ENCODE measurements at places on chromosomes 6 and 20.

- DNase-seq = no peak
These were observed 202.6 kb downstream of the NFATC2 start for GRCh38 chr20:51339721-51340450.

- no peak for DNase-seq
These were observed 9.1 kb downstream of the EBF4 start for GRCh38 chr20:2701671-2702081.

DNA sequence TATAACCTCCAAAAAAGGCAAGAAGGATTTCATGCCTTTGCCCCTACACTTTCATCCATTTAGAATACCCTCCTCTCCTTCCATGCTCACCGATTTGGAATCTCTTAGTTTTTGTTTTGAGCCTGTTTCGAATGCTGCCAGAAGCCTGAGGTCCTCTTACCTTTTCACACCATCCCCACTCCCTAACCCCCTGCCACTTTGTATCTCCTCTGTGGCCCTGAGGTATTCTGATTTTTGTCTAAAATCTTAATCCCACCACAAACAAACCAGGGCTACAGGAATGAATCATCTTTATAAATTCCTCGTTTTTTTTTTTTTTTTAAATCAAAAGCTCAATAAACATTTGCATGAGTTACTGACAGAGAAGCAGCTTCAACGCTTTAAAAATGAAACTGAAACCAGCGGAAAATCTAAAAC, 1.6 kb upstream of the RPS12 start:
- no peak for DNase-seq

DNA sequence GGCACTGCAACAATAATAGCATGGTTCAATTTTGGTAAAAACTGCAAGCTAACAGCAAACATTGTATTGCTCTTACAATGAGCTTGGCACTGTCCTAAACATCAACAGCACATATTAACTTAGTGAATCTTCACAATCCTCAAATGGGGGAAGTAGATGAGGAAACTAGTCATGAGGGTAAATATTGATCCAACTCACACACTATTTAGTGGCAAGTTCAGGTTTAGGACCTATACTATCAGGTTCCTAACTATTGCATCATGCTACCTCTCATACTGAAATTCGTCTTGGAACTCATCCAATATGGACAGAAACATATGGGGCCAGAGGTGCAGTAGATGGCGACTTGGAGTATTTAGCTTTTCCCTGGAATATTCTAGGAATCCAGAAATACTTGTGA, 34.2 kb downstream of the FKBP1C start:
- no peak for DNase-seq

- no peak for DNase-seq
These were observed 40.7 kb upstream of the UBR2 start for GRCh38 chr6:42522942-42523814.

GRCh38 chr6:114121913-114122662, 151.1 kb upstream of the HDAC2 start:
- no peak for DNase-seq

GRCh38 chr6:156807028-156807427, 29.9 kb downstream of the ARID1B start:
- DNase-seq = no peak

DNA sequence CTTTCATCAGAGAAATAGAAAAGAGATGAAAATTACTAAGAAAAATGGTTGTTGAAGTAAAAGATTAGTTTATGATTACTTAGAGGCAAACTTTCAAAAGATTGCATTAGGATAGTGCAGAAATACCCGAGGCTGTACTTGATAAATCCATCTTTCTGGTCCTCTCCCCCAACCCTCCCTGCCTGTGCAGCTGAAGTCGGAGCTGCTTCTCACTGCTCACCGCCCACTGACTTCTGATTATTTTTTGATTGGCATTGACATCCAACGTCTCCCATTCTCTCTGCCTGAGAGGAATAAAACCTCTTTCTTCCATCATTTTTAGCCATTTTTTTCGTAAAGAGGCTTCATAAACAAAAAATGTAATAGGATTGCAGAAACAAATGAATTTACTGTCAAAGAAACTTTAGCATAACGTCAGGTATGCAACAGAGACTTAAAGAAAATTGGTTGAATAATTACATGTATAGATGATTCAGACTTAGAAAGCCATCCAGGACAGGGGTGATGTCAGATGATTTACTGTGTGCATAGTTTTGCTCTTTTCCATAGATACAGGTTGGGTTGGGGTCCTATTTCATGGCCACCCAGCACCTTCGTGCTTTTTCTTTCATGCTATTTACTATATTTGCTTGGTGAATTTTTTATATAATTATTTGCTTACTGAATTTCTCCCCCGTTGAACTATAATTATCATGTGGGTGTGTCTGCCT, 53.6 kb upstream of the EDN3 start:
- DNase-seq = no peak

DNA sequence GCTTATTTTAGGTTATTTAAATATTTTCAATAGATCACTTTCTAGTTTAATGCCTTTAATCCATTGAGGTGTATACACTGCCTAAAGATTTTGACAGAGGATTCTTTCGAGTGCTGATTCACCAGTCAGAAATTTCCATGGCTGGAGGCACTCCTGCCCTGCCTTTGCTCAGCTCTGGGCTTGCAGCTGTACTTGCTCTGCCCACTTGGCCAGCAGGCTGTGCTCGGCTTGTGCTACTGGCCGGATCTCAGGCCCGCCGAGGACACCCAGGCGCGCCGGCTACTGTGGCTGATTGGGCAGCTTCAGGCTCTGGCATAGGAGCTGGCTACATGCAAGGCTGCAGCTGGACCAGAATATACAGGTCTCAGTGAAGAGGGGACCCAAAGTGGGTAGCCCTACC, 675.1 kb upstream of the MMS22L start:
- DNase-seq = no peak

DNA sequence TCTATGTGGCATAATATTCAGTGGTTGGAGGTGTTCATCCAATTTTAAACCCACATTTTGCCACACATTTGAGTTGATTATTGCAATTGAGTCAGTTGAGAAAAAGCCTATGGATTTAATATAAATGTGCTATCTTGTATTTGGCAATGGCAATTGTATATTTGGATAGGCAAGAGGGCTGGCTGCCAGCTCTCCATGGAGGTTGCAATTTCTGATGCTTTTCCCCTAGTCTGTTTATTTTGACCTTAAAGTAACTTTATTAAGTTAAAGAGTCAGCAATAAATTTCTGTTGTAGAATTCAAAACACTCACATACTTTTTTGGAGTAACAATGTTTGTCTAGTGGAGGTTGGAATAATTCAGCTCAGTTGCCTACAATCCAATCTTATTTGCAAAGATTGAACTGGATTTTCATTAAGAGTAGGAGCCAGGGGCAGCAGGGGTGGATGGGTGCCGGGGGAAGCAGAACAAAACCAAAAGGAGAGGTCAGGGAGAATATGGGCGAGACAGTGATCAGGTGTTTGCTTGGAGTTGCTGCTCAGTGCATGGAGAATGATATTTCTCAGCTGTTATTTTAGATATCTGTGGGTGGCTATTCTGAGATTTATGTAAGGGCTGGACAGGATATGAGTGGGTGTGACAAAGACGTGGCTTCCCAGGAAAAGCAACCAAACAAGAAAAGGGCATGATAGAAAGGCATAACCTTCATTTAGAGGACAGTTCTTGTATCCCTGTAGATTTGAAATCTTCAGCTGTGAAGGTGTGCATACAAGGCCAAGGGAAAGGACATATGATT, 163.0 kb downstream of the HDGFL1 start:
- DNase-seq = no peak

GRCh38 chr6:169988769-169989550, 237.5 kb downstream of the ERMARD start:
- DNase-seq = no peak

- no peak for DNase-seq
These were observed at the start of gene CDH22 for GRCh38 chr20:46308258-46309157. TSS of gene CDH22 (minus strand) at chr20:46308498. CDS start at chr20:46251294, 57,204 bp downstream.

GRCh38 chr6:129657483-129657882, 52.5 kb downstream of the ARHGAP18 start:
- no peak for DNase-seq

- DNase-seq = no peak
These were observed 598.9 kb downstream of the RFPL4B start for GRCh38 chr6:112946051-112946450.

GRCh38 chr20:1392443-1392692, 486 bp downstream of the FKBP1A start:
- no peak for DNase-seq

GRCh38 chr20:53337390-53338101, 256.1 kb downstream of the ZNF217 start:
- DNase-seq = no peak

DNA sequence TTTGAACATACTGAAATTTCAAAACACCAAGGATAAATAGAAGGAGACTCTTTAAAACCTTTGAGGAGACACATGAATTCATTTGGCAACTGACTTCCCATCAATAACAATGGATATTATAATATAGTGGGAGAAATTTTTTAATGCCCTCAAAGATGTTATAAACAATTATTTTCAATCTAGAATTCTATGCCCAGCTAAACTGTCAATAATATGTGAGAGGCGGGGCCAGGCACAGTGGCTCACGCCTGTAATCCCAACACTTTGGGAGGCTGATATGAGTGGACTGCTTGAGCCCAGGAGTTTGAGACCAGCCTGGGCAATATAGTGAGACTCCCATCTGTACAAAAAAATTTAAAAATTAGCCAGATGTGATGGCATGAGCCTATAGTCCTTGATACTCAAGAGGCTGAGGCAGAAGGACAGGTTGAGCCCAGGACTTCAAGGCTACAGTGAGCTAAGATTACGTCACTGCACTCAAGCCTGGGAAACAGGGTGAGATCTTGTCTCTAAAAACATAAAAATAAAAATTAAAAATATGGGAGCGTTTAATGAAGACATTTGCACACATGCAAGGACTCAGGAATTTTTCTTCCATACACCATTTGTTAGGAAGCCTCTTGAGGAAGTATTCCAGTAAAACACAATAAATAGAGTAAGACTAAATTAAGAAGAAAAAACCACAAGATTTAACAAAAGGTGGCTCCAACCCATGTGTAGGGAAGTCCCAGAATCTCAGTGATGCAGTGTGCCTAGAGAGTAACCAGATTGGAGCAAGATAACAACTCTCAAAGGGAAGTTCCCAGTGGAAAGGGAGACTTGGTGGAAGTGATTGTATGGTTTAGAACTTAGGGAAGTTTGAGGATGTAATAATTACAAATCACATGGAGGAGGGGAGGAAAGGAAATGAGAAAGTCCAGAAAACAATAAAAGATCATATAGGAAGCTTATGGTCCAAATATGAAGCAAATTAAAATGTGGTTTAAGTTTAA, 26.3 kb upstream of the ETV7 start:
- no peak for DNase-seq

- DNase-seq = no peak
These were observed 54.5 kb downstream of the KIF16B start for GRCh38 chr20:16518784-16519084.

Measured in stimulated activated CD8-positive, alpha-beta memory T cell treated with anti-CD3 and anti-CD28 coated beads, Interleukin-4, amount 100 ng/mL, for 4 hours (primary cell).